Colonic mucosa (tissue), 4 donors: ENCODE measurements at places on chromosomes 5 and 9. TPM values are rescaled to one million over a fixed set of nuclear protein-coding genes. Genes with fewer than 3 reads are reported as not detected.

DNA sequence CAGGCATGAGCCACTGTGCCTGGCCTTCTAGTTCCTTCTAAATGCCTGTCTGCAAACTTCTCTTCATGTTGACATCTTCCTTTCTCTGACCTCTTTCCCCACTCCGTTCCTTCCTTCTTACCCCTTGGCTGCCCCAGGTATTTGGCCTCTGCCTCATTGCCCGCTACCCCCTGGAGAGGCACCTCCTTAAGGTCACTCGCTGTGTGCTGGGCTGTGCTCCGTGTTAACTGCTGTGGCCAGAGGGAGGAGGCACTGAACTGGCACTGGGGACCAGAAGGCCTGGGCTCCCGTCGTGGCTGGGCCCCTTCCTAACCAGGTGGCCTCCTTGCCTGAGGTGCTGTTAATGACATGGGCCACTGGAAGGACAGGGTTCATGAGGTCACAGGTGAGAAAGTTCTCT, 39.4 kb downstream of the LAMC3 start:
- no peak for DNase-seq

DNA sequence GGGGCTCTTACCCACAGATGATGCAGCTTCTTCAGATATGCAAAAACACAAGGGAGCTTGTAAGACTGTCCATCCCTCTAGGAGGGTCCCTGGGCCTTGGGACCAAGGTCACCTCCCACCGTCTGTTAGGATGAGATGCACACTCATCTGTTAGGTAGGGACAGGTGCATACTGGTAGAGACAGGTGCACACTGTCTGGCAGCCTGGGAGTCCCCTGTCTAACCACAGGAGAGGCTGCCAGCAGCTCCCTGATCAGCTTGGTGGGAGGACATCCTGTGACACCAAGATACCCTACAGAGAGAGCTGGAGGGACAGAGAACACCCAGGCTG, 13.2 kb downstream of the TSPAN17 start:
- no peak for DNase-seq

DNA sequence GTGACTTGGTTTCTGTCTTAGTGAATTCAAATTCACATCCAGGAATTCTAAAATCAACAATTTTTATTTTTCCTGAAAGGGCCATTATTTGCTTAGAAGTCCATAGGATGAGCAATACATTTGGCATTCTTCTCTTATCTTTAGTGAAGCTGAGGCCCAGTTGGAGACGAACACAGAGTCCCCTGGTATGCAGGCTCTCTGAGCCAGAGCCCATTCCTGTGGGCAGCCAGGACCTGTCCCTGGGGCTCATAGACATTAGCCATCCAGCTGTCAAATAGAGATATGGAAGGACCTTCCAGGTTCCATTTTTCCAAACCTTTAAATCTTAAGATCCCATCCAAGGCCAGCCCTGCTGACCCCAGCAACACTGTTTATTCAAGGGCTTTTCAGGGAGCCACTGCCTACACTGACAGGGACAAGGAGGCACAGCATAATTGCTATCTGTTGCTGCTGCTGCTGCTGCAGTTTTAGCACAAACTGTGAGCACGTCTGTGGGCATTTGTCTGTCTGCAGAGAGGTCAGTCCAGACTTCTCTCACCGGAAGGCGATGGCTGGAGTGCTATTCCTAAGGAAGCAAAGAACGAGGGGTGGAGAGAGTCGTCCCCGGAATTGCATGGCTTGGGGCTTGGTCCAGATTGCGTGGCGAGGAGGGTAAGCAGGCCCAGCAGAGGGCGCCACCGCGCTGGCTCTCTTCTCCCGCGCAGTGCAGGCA, 639.0 kb downstream of the CCDC171 start:
- DNase-seq = peak; percentile 78

Gene RFX3
- total RNA-seq = 9.8 TPM

Gene FOXD4L5
- 0.08 TPM for total RNA-seq

Gene SLC6A7
- 5.0 TPM for total RNA-seq

Gene PCDHA9
- 0.19 TPM for total RNA-seq

Gene FAM153A
- 4.4 TPM for total RNA-seq

Gene GARIN3
- total RNA-seq = not detected
